Activated CD4-positive, alpha-beta T cell treated with anti-CD3 and anti-CD28 coated beads for 36 hours (primary cell): ENCODE measurements at places on chromosomes 12 and 14. TPM values are rescaled to one million over a fixed set of nuclear protein-coding genes. Genes with fewer than 3 reads are reported as not detected.

Gene SPTB
- total RNA-seq, result 0.60 TPM

Gene MON2
- total RNA-seq, result 31.3 TPM

Gene CPSF6
- total RNA-seq, result 109 TPM

Gene CD69
- 97.9 TPM for total RNA-seq

Gene SLC10A1
- total RNA-seq, result not detected

DNA sequence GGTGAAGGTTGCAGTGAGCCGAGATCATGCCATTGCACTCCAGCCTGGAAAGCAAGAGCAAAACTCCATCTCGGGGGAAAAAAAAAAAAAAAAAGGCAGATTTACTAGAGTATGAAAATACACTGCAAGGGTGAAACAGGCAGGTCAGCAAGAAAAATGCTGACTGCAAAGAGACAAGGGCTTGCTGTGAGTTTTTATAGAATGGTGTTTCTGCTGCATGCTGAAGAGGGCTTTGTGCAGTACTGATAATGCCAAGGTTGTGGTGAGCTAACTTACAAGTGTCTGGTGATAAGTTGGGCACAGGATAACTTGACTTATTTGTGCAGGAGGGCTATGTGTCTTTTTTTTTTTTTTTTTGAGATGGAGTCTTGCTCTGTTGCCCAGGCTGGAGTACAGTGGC, 25.9 kb upstream of the SRP54 start:
- DNase-seq, result no peak

- DNase-seq, result no peak
Measured at GRCh38 chr12:130973109-130973508, 19.4 kb downstream of the ADGRD1 start.

DNA sequence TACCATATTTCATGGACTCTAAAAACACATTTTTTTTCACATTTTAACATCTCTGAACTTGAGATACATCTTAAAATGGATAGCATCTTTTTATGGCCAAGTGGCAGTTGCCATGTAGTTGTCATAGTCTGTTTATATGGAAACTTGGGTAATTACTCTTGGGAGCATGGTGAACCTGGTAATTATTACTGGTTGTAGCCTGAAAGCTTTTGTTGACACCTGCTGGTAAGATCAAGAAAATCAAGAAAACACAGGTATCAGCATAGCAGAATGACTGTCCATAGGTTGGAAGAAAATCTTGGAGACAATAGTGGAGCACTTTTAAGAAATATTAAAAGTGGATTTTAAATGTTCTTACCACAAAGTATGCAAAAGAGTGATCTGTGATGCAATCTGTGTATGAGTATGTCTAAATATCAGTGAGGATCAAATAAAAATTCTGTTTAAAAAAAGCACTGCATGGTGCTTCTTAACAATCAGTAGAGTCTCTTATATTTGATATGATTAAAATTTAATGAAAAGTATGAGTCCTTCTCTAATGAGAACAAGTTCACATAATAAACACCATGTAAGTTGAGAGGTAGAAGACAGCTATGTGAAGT, 44.2 kb downstream of the TTC8 start:
- DNase-seq, result no peak

GRCh38 chr12:75792687-75793086, 238.9 kb downstream of the PHLDA1 start:
- no peak for DNase-seq

GRCh38 chr14:24296341-24297157, 3.0 kb downstream of the DHRS1 start:
- DNase-seq, result peak; percentile 88

- no peak for DNase-seq
Measured at GRCh38 chr14:92958373-92959188, 35.6 kb downstream of the CHGA start.

DNA sequence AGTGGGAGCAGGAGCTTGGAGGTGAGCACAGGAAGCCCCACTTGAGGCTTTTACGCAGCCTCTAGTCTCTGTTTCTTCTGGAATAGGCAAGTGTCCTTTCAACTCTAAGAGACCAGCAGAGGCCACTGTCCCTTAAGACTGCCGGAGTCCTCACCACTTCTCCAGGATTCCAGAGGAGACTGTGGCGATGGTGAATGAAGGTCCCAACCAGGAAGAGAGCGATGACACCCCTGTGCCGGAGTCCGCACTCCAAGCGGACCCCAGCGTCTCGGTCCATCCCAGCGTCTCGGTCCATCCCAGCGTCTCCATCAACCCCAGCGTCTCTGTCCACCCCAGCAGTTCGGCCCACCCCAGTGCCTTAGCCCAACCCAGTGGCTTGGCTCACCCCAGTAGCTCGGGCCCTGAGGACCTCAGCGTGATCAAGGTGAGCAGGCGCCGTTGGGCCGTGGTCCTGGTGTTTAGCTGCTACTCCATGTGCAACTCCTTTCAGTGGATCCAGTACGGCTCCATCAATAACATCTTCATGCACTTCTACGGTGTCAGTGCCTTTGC, 442 bp downstream of the FLVCR2 start:
- DNase-seq, result no peak

GRCh38 chr12:11578461-11578993, 70.9 kb upstream of the ETV6 start:
- DNase-seq, result peak; percentile 56

GRCh38 chr14:36134038-36134437, 42.5 kb downstream of the PTCSC3 start:
- no peak for DNase-seq

- DNase-seq, result no peak
Measured at GRCh38 chr14:35438910-35439713, 34.6 kb upstream of the NFKBIA start.
